ENCODE measurements at places on chromosomes 5 and 9.

DNA sequence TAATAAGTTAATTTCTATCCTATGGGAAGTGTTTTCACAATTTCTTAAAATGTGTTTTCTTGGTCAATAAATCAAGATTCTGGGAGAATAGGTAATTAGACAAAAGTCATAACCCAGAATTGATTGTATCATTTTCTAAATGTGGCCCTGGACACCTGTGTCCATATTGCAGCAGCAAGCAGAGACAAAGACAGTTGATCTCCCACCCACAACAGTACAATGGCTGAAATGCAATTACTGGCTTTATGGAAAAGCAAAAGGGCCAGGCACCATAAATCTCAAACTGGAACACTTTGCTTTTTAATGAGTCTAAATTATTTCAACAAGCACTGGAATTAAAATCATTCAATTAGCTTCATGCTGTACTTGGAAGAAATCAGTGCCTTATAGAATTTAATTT lies 157.2 kb downstream of the ESM1 start:
- DNase-seq = no peak

DNA sequence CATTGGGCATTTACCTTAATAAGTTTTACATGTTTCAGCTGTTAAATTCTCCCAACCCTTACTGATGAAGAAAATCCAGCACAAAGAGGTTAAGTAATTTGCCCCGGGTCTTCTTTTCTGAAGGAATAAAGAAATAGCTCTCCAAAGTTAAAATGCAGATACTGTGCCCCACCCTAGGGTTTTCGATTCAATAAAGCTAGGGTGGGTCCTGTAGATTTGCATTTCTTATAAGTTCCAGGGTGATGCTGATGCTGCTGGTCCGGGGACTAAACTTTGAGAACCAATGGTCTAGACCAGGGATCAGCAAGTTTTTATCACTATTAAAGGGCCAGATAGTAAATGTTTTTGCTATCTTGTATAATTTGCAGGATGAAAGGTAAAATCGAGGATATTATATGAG lies 156.7 kb downstream of the ADAMTS12 start:
- DNase-seq = no peak

DNA sequence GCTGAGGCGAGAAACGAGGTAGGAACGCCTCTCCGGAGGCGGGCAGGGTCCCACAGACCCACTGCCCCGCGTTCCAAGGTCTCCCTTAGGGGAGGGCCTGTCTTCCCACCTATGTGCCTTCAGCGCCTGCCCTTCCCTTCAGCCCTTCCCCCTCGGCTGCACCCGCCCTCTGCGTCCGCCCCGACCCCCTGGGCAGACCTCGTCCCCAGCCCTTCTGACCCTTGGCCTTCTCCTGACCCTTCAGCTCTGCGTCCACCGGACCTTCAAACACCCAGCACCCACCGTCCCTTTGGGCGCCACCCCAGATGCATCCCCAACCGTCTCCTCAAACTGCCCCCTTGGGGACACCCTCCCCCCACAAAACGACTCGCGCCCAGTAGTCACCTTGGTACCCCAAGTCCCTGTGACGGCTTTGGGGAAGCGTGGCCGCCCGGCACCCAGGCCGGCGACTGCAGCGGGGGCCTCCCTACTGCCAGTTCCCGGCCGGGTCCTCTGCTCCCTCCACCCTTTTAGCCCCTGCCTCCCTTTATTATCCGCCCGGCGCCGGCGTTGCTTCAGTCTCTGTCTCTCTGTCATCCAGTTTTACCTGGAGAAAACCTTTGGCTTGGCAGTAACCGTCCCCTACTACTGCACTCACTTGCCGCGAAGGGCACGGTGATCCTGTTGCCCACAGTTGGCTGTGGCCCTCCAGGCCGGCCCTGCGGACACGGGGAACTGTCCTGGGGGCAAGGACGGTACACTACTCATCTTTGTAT lies 421 bp downstream of the RUSC2 start:
- no peak for DNase-seq

DNA sequence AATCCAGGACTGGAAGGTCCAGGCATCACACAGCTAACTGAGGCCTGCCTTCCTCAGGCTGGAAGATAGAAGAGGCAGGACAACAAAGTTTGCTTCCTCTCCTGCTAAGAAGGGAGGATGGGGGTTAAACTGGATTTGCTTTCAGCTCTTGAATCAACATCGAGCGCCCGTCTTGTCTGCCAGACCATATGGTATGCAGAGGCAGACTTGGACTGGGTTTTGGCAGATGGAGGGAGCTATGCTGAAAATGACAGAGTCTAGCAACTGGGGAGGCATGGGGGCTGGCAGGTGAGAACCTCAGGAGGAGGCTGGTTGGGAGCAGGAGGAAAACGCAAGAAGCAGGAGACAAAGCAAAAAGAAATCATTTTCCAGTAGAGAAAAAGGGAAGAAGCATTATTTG lies 289.5 kb upstream of the IL12B start:
- DNase-seq = no peak

- DNase-seq = no peak
These were observed 494.9 kb upstream of the MEF2C start for GRCh38 chr5:89377767-89378455.

DNA sequence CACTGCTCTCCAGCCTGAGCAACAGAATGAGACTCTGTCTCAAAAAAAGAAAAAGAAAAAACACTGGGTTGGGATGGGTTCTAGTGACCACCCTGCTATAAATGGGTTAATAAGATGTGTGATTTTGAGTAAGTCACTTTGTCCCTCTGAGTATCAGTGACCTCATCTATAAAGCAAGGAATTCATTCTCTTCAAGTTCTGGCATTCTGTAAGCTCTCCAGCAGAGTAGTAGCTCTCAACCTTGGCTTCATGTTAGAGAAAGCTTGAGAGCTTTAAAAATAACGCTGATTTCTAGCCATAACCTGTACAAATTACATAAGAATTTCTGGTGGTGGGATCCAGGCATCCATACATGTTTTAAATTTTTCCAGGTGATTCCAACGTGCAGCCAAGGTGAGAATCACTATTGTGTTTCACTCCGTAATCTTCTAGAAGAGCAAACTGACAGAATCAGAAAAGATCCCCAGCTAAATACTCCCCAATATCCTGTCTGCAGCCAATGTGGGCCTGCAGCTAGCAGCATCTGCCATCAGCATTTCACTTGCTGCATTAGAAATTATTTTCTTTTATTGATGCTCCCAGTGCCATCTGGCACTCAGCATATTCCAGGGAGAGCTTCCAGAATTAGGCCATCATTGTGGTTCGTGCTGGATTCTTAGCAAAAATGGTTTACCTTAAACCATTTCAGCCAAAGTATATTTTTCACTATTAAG lies 109.4 kb downstream of the FEM1C start:
- DNase-seq = no peak
